Endothelial cell (in vitro differentiated cells): ENCODE measurements at places on chromosomes 7 and 10. TPM values are rescaled to one million over a fixed set of nuclear protein-coding genes. Genes with fewer than 3 reads are reported as not detected.

Gene AOAH
- total RNA-seq = 0.28 TPM

DNA sequence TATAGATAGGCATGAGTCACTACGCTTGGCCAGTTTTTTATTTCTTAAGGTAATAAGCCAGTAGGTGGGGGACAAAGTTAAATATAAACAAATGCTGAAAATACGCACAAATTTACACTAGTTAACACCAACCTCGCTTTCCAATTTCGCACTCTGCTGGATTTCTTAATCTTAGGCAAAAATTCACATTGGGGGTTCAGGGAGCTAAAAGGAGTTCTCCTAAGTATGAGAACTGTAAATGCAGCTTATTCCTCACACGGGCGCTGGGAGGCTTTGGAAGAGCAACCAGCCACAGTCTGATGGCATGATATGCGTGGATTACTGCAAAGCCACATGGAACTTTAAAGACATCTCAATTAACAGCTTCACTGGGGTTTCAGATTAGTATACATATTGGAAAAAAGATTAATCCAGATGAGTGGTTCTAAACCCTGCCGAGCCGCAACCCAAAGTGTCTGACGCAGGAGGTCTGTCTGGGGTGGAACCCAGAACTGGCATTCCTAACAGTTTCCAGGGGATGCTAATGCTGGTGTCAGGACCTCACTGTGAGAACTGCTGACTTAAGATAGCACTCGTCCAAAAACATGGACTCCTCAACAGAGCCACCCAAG lies 16.2 kb downstream of the TNS3 start:
- peaks cover 6% of the 10 kb centered on the region for H3K27me3 ChIP-seq
- no peaks in the 10 kb centered on the region for H3K4me1 ChIP-seq
- H3K27ac ChIP-seq = no peak overlapping the region
- no peak overlapping the region for H3K4me3 ChIP-seq
- no peak for DNase-seq
- H3K36me3 ChIP-seq = no peaks in the 10 kb centered on the region

DNA sequence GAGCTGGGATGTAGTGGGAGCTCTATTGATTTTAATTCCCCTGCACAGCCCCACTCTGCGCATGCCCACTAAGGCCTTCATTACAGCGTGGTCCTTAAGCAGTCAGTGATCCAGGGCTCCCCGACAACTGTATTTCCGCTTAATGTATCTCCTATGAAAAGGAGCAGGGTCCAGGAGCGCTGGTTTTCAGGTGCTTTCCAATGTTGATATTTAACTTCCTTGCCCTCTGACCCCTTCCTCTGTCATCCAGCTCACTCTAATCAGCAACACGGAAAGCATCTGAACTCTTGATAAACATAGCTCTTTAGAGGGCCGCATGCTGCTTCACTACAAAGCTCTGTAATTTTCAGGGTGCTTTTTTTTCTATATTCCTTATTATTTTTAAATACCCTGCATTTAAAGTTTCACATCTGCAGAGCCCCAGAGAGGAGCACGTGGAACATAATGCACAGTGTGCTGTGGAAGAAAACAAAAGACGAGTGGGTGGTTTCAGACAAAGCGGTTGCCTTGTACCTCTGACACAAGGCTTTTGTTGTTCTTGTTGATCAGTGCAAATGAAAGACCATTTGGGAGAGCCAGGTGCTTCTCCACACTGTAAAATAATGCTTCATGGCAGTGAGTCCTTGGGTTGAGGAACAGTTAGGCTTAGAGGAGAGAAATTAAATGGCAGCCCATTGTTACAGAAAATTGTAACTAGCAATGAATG lies 465.9 kb upstream of the CELF2 start:
- H3K4me3 ChIP-seq = no peak overlapping the region
- DNase-seq = no peak
- H3K36me3 ChIP-seq = no peaks in the 10 kb centered on the region
- no peaks in the 10 kb centered on the region for H3K4me1 ChIP-seq
- H3K27ac ChIP-seq = no peak overlapping the region

DNA sequence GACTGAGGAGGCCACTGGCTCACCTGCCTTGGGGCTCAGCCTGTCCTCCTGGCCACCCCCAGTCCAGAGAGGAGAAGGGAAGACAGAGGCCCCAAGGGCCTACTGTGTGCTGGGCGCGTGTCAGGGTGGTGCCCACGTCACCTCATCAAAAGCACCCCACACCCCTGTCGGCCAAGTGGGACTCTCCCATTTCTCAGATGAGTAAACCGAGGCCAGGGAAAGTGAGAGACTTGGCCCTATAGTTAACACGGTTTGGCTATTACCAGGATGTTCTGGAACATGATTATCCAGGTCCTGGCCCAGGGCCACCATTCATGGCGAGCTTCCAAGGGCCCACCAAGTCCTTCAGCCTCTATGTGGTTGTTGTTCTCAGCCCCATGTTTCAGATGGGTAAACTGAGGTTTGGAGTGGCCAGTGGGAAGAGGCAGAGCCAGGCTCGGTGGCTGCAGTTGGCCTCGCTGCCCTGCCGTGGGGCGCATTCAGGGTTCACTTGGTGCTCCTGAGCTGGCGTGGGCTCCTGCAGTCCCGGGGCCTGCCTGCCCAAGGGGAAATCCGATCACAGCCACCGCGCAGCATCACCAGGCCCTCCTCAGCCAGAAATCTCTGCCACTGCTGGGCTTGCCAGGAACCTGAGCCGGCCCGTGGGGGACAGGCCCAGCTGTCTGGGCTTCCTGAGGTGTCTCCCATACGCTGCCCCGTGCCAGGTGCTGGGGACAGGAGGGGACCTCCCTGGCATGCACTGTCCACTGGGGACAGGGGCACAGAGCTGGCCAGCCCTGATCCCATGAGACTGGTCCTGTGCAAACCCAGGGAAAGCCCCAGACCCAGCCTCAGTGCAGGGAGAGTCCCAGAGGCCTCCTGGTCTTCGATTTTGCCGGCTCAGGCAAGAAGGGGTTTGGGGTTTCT lies 117.7 kb upstream of the TNRC18 start:
- H3K4me1 ChIP-seq = no peaks in the 10 kb centered on the region
- peaks cover 4% of the 10 kb centered on the region for H3K27me3 ChIP-seq
- no peak overlapping the region for H3K27ac ChIP-seq
- DNase-seq = no peak
- H3K36me3 ChIP-seq = no peaks in the 10 kb centered on the region

DNA sequence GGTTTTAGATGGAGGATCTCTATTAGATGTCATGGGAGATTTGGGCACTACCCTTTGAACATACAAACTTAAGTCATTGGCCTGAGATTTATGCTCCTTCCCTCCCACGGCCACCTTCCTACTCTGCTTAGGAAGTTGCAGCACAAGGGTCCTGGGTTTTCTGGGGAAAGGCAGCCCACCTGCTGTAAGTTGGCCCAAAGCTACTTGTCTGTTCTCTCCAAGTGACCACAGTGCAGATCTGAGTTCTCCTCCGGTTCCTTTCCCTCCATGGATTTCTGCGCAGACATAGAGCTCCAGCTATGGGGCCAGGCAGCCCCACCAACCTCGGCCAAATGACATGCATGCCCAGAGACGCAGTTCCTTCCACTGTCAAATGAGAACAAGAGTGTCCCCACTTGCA lies 12.8 kb upstream of the C10orf53 start:
- no peak overlapping the region for H3K27ac ChIP-seq
- no peak overlapping the region for H3K4me3 ChIP-seq
- no peaks in the 10 kb centered on the region for H3K27me3 ChIP-seq
- DNase-seq = no peak
- no peaks in the 10 kb centered on the region for H3K4me1 ChIP-seq

DNA sequence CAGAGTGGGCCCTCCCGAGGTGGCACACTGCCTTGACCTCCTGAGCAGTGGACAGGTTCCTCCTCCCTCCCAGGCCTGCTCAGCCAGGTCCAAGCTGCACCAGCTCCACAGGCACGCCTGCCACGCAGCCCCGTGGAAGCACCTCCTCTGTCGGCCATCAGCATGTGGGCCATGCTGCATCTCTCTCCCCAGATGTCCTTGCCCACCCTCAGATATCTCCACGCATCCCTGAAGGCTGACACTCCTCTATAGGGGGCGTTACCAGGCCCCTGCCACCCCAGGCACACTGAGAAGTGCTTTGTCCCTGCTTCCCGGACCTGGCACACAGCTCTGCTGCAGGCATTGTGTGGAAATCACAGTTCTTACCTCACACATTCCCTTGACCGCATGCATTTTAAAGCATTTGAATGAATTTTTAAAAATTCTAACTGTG lies 598.5 kb downstream of the SDK1 start:
- H3K27me3 ChIP-seq = no peaks in the 10 kb centered on the region
- H3K4me1 ChIP-seq = peaks cover 11% of the 10 kb centered on the region
- no peak overlapping the region for H3K4me3 ChIP-seq
- no peak for DNase-seq
- no peaks in the 10 kb centered on the region for H3K36me3 ChIP-seq
- no peak overlapping the region for H3K27ac ChIP-seq

- H3K4me1 ChIP-seq = peaks cover 5% of the 10 kb centered on the region
- DNase-seq = no peak
- H3K27ac ChIP-seq = no peak overlapping the region
- peaks cover 33% of the 10 kb centered on the region for H3K36me3 ChIP-seq
- no peak overlapping the region for H3K4me3 ChIP-seq
- H3K27me3 ChIP-seq = no peaks in the 10 kb centered on the region
Measured at GRCh38 chr10:127952575-127952869, 45.6 kb downstream of the PTPRE start.

DNA sequence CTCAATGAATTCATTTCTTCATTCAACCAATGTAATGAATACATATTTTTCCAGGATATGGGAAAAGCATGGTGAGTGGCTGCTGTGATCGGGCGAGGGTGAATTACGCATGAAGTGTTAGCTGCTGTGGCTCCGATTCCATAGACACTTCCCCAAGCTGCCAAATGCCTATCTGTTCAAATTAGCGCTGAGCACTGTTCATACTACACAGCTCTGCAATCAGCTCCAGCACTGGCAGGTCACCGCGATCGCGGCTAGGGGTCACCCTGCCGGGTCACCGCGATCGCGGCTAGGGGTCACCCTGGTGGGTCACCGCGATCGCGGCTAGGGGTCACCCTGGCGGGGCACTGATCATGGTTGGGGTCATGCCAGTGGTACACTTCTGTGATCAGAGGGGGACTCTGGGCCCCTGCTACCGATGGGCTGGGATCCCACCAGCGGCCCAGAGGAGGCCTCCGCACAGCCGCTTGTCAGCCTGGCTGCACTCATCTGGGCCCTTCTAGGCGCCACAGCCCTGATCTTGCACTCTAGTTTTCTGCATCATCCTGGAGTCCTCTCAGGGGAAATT lies 49.3 kb downstream of the JAKMIP3 start:
- no peak overlapping the region for H3K4me3 ChIP-seq
- H3K36me3 ChIP-seq = peaks cover 3% of the 10 kb centered on the region
- no peak overlapping the region for H3K27ac ChIP-seq
- DNase-seq = no peak

GRCh38 chr7:123864436-123864835 lies 19.5 kb downstream of the HYAL4 start:
- H3K36me3 ChIP-seq = no peaks in the 10 kb centered on the region
- H3K27ac ChIP-seq = peak overlapping the region; percentile 76
- no peak for DNase-seq
- H3K4me3 ChIP-seq = no peak overlapping the region
